ENCODE measurements at places on chromosomes 2 and 18. TPM values are rescaled to one million over a fixed set of nuclear protein-coding genes. Genes with fewer than 3 reads are reported as not detected.
A peak's percentile ranks its signal among the peaks of the same experiment; 100 is the strongest.

MSH2 gene
- total RNA-seq, result 42.5 TPM

ADRA2B gene
- total RNA-seq, result 61.8 TPM

TLX2 gene
- not detected for total RNA-seq

TWIST2 gene
- not detected for total RNA-seq

DNA sequence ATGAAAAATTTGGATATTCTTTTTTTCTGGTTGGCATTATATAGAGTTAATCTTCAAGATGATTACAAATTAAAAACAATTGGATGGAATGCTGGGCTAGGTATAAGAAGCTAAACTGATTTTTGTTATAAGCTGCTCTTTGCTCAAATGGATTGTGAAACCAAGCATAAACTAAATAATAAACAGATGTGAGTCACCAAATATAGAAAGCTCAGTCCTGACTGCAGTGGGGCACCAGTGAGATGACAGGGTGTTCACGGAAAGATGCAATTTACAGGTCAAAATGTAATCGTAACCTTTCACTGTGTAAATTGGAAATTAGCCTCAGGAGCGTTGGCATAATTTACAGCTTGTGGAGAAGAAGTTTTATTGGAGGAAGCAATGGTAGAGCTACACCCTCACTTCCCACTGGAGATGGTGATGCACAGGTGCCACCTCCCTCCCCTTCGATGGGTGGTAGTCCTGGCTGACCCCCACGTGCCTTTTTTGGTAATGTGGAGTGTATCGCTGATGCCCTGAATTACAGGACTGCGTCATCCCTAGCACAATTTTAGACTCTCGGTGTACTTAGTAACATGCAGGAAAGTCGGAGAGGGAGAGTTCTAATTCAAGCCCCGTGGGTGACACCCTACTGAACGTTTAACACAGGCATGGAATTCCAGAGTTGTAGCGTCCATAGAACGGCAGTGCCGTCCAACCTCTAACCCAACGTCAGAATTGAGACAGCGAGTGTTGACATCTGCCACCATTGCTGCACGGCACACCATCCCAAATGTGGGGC lies 73.9 kb upstream of the NFATC1 start:
- no peaks in the 10 kb centered on the region for H3K4me1 ChIP-seq
- no peak for DNase-seq
- H3K27me3 ChIP-seq, result no peaks in the 10 kb centered on the region

- DNase-seq, result no peak
- H3K27me3 ChIP-seq, result peaks cover 7% of the 10 kb centered on the region
- H3K36me3 ChIP-seq, result no peaks in the 10 kb centered on the region
- H3K27ac ChIP-seq, result no peak overlapping the region
- no peaks in the 10 kb centered on the region for H3K4me1 ChIP-seq
Observed at GRCh38 chr2:111896024-111896423, 2.4 kb upstream of the MERTK start.

- no peak for DNase-seq
- H3K27me3 ChIP-seq, result no peaks in the 10 kb centered on the region
- H3K36me3 ChIP-seq, result no peaks in the 10 kb centered on the region
- no peak overlapping the region for H3K27ac ChIP-seq
Observed at GRCh38 chr2:143452817-143453451, 323.7 kb downstream of the ARHGAP15 start.

DNA sequence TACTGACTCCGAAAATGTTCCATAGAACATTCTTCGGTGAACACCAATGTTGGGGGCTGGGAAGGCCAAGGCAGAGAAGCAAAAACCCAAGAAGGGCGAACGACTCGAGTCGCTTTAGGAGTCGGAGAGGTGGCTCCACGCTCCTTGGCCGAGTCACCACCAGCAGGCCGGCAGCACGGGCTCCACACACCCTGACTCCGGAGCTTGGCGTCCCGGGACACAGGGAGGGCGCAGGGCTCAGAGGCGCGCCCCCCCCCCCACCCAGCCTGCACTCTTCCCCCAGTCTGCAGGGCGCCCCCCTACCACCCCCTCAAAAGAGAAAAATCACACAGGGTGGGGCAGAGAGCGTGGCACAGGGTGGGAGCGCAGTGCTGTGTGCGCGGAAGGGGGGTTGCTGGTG lies 7.5 kb upstream of the ADI1 start:
- no peaks in the 10 kb centered on the region for H3K36me3 ChIP-seq
- DNase-seq, result no peak
- no peak overlapping the region for H3K27ac ChIP-seq
- peaks cover 34% of the 10 kb centered on the region for H3K4me1 ChIP-seq

AOX1 gene
- not detected for total RNA-seq

DNA sequence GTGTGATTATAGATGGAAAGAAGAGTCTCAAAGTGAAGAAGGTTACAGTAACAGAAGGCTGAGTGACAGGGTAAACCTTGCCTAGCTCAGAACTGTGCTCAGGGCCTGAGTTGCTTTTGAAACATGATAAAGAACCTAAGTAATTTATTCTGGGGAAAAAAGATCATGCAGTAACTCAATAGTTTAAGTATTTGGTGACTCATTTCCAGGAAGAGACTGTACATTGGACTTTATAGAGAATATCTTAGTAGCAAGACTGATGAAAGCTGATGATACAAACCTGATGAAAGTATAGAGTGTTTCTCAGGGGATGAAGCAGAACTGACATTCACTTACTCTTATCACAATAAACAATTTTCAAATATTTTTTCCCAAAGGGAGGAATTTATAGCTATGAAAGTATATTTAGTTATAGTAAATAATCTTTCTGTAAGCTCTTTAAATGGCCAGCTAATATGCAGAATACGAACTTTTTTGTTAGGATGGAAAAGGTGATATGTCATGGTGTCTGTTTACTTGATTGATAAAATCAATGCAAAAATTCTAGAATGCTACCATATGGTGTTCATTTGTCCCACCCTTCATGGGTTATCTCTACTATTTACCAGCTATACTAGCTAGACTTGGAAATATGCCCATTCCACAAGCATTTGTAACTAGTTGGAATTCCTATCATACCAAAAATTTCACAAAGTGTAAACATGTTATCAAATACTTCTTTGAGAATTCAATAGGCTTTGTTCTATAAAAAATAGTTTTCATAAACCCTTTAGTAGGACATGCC lies 1265.5 kb upstream of the ACVR2A start:
- H3K4me3 ChIP-seq, result no peak overlapping the region
- peaks cover 16% of the 10 kb centered on the region for H3K4me1 ChIP-seq
- peak; percentile 80 for DNase-seq

MARCHF7 gene
- total RNA-seq, result 155 TPM

SOWAHC gene
- total RNA-seq, result 13.0 TPM

DNA sequence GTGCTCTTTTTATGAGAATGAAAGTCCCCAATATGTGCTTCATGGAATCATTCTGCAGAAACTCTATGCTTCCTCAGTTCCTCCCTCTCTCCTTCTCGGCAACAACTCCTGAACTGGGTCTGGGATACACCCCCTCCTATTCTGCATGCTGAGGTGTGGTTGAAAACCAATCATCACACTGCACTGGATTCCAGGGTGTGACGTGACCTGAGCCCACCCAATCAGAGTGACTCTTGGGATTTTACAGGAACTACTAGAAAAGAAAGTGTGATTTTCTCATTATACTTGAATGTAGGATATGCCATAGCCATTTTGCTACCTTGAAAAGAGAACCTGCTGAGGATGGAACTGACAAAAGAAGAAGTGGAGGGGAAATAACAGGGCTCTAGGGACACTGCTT lies 36.3 kb downstream of the ACVR1 start:
- H3K4me1 ChIP-seq, result peaks cover 42% of the 10 kb centered on the region
- H3K36me3 ChIP-seq, result no peaks in the 10 kb centered on the region
- no peak overlapping the region for H3K4me3 ChIP-seq
- H3K27ac ChIP-seq, result peak overlapping the region; percentile 81
- H3K27me3 ChIP-seq, result no peaks in the 10 kb centered on the region

DNA sequence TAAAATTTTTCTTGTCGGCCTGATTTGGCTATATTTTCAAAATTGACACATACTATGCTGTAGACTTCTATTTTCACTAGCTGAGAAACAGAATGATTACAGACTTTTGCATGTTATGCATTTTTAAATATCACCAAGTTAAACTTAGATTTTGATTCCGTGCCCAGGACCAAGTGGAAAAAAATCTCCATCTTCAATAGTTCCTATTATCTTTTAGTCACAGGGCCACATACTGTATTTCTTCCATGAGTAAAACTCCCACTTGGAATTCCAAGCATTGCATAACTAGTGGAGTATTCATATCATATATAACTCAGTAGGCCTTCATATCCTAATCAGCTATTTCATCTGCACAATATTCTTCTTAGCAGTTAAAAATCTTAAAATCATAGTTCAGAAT lies 470.9 kb downstream of the ARHGAP15 start:
- H3K27ac ChIP-seq, result no peak overlapping the region
- H3K4me1 ChIP-seq, result no peaks in the 10 kb centered on the region
- H3K36me3 ChIP-seq, result no peaks in the 10 kb centered on the region
- DNase-seq, result peak; percentile 22

TYMS gene
- total RNA-seq, result 86.5 TPM

ITGA6 gene
- total RNA-seq, result 28.3 TPM

DNA sequence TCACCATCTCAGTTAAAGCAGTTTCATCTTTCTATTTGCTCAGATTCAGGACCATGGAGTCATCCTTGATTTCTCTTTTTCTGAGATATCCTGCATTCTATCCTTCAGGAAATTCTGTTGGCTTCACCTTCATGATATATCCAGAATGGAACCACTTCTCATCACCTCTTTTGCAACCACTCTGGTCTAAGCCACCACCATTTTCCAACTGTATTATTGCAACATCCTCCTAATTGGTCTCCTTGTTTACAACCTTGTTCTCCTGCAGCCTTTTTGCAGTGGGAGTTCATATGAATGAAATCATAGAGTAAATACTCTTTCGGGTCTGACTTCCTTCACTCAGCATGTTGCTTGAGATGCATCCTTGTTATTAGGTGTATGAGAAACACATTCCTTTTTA lies 3.4 kb upstream of the EFEMP1 start:
- H3K36me3 ChIP-seq, result no peaks in the 10 kb centered on the region
- H3K4me3 ChIP-seq, result no peak overlapping the region
- H3K27me3 ChIP-seq, result peaks cover 52% of the 10 kb centered on the region
- no peak for DNase-seq
- H3K4me1 ChIP-seq, result peaks cover 5% of the 10 kb centered on the region

GRCh38 chr2:129331638-129332037 lies 647.8 kb upstream of the RAB6C start:
- DNase-seq, result no peak
- no peaks in the 10 kb centered on the region for H3K36me3 ChIP-seq
- H3K4me1 ChIP-seq, result no peaks in the 10 kb centered on the region
- no peaks in the 10 kb centered on the region for H3K27me3 ChIP-seq
- H3K4me3 ChIP-seq, result no peak overlapping the region
- H3K27ac ChIP-seq, result no peak overlapping the region

- peak overlapping the region; percentile 61 for H3K27ac ChIP-seq
- DNase-seq, result no peak
- peaks cover 66% of the 10 kb centered on the region for H3K4me1 ChIP-seq
- H3K27me3 ChIP-seq, result no peaks in the 10 kb centered on the region
Observed at GRCh38 chr18:36314098-36314497, 16.6 kb downstream of the FHOD3 start.

GPR39 gene
- 10.9 TPM for total RNA-seq

DNA sequence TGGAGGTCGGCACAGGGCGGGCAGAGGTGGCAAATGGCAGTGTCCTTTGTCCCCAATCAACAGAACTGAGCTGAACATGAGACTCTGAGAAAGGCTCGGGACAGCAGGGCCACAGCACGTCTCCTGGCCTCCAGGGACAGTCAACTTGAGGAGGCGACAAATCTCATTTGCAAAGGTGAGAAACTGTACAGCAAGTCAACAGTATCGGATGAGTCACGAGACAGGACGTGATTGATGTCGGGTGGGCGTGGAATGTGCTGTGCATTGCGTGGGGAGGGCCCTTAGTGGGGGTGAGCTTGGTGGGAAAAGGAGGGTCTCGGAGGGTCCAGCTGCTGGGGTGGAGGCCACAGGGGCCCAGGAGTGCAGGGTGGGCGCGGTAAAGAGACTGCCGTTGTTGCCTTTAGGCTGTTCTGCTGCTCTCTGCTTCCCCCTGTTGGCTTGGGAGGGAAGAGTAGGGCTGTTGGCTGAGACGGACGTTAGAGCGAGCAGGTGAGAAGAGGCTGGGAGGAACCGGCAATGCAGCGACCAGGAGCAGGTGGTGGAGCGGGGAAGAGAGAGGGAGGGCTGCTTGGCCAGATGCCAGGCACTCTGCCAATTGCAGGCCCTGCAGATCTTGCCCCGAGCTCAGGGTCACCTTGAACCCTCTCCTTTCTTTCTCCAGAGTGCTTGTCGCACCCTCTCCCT lies 164.3 kb downstream of the BCL2 start:
- no peak overlapping the region for H3K27ac ChIP-seq
- peak; percentile 44 for DNase-seq
- H3K4me1 ChIP-seq, result peaks cover 5% of the 10 kb centered on the region
- H3K4me3 ChIP-seq, result no peak overlapping the region
- H3K36me3 ChIP-seq, result no peaks in the 10 kb centered on the region
- no peaks in the 10 kb centered on the region for H3K27me3 ChIP-seq
